Activated CD8-positive, alpha-beta memory T cell treated with anti-CD3 and anti-CD28 coated beads for 1 hour (primary cell): ENCODE measurements at places on chromosomes 5 and 9.

DNA sequence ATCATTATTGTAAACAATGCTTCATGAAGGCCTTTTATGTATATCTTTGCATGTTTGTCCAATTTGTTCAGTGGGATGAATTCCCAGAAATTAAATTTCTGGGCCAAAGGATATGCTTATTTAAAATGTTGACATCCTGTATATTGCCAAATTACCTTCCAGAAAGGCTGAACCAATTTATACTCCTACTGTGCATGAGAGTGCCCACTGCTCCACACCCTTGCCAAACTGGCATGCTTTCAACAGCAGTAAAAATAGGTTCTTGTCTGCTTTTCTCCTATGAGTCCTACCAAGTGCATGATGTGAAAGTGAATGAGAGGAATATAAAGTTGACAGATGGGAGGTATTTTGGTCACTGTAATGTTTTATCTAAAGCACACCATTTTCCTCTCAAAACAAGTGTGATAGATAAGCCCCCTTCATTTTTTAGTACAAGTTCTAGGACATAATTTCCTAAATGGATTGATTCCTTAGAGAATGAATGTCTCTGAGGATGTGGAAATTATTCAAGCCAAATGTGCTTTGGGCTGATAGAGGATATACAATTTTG, 70.5 kb upstream of the ERBIN start:
- DNase-seq, result no peak

DNA sequence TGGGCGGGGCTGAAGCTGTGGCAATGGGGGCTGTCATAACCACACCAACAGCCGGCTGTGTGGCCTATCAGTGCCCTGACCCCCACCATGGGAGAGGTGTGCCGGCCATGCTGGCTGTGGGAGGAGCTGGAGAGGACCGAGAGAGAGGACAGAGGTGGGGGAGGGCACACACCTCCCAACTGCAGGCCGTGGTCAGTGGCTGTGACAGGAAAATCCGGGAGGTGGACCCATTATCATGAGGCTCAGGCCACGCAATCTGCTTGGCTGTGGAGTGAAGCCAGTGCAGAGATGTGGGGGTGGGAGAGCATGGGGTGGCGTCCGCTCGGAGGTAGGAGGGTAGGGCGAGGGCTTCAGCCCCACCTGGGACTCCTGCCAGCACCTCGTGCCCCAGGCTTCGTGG, 136.1 kb downstream of the RXRA start:
- DNase-seq, result no peak

DNA sequence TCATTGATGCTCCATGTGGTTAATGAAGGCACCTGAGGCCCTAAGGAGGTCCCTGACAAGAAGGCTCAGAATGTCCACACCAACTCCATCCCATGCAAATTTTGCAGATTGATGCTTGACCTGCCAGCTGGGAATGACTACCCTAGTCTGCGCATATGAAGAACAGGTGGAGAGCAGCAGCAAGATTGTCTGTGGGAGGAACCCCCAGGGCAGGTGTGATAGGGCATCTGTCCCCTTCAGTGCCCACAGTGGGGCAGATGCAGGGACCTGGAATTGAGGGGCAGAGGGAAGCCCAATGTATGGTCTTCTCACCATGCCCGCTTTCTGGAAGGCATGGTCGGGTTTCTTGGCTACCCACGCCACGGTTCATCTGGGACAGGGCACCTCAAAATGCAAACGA, 79.6 kb downstream of the MACROH2A1 start:
- DNase-seq, result no peak

DNA sequence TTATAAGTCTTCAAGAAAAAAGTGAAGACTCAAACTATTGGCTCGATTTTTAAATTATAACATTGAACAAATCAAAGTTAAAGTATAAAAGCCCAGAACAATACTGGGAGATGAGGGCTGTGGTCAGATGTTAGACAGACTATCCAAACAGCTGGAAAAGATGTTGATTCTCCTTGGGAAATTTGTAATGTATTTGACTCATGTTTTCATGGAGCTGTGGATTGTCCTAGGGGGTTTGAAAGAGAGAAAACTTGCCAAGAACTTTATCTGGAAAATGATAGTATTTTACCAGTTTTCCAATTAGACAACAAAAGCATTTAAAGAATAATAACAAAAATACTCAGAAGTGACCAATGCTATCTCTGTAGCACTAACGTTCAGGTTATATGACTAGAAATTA, 339.2 kb downstream of the ARL15 start:
- DNase-seq, result no peak

DNA sequence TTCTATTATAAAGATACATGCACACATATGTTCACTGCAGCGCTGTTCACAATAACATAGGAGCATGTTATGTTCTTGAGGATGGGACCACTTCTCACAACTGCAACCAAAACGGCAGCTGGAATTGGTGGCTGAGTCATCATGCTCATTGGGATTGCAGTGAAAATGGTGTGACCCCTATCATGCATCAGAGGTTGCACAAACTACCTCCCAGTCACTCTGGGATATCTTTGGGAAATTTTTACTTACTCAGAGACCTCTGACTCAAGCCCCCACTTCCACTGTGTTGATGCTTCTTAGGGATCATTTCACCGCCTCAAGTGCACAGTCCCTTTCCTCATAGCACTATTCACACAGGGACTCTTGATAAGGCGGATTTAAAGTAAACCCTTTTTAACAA, 474.1 kb downstream of the BNC2 start:
- DNase-seq, result no peak
